Cardiac fibroblast (primary cell): ENCODE measurements at places on chromosomes 3 and 15.

DNA sequence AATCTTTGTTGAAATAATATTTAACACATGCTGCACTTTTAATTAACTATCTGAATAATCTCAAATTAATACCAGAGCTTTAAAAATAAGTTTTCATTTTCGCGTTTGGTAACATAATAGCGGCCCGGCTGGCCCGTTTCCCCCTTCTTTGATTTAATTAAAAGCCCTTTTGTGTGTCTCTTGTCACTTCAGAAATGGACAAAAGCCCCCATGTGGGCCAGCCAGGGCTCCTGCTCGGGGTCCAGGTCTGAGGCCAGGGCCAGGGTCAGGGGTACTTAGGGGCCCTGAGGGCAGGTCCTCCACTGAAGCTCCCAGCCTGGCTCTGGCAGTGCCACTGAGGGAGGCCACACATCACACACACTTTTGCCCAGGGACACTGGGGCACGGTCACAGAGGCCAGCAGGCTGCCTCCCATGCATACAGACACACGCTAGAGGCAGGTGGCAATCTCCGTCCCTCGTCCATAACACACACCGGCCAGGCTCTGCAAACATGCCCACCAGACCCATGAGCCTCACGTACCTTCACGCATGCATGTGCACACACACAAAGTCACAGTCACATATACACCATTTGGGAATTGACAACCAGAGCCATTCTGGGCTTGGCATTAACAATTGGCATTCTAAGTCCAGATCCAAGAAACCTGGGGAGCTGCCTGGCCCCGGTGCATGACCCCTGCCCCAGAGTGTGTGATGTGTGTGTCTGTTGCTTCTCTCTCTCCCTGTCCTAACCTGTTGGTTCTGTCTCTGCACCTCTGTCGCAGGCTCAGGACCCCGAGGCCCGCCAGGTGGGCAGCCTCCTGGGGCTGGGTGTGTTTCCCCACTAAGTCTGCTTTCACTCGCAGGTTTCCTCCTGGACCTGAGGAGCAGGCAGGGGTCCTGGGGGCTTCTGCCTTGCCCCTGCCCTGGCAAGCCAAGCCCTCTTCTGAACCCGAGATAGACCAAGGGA lies 38.5 kb downstream of the DNAJB8 start:
- no peak for DNase-seq

DNA sequence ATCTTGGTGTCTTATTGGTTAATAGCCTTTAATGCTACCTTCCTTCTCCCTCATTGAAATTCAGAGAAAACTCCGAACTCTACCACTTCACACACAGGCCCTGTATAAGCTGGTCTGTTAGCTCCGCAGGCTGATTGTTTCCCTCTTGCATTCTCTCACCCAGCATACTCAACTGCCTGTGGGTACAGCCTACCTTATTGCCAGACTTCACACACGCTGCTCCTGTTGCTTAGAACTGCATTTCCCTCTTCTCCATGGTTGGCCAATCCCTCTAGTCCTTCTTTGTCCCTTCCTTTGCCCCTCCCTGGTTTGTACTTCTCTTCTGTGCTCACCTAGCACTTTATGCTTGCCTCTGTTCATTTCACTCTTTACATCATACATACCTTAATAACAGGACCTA lies 92.9 kb upstream of the PRTG start:
- DNase-seq: no peak

DNA sequence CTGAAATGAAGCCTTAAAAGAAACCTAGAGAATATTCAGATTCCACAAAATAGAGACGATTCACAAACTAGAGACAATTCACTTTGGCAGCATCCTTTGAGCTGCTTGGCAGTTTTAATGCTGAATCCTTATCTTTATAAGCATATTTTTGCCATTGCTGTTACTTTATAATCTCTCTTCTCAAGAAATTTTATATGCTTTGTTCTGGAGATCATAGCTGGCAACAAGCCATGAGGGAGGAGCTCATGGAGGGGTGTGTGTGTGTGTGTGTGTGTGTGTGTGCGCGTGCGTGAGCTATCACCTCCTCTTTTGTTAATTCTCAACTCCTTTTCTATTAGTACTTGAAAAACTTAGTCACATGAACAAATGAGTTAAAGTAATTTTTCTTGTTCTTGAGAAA lies 495.0 kb upstream of the RGMA start:
- DNase-seq: no peak

- peak; percentile 45 for DNase-seq
Observed at GRCh38 chr15:42499858-42500609, 4.6 kb downstream of the SNAP23 start.

DNA sequence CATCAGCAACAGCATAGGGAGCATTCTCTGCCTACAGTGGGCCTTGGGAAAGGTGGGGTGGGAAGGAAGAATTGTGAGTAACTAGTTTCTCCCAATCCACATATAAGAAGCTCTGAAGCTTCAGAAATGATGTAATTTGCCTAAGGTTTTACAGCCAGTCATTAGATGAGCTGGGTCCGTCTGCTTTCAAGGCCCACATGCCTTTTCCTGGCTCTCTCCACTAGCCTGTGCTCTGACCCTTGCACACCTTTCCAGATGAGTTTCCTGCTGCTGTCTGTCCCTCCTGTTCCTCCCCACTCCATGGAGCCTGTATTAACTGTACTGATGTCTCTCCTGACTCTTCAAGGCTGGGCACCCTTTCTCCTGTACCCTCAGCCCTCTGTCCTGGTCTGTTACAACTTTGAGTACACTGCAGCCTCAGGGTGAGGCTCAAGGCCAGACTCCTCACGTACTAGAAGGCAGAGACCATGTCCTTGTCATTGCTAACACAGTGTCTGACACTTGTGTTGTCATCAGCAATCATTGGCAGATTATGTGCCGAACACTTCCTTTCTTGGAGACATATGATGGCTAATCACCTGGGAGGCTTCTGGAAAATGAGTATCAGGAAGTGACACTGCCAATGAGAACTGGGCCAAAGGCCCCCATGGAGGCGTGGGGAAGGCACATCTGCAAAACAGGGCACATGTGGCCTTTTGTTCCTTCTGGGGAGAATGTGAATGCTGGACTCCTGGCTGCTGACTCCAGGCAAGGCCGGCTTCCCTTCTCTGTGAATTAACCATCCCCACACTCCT lies 6.6 kb downstream of the TM6SF1 start:
- DNase-seq: no peak

- peak; percentile 95 for DNase-seq
Observed at GRCh38 chr3:24220859-24221657, 273.6 kb downstream of the THRB start.

DNA sequence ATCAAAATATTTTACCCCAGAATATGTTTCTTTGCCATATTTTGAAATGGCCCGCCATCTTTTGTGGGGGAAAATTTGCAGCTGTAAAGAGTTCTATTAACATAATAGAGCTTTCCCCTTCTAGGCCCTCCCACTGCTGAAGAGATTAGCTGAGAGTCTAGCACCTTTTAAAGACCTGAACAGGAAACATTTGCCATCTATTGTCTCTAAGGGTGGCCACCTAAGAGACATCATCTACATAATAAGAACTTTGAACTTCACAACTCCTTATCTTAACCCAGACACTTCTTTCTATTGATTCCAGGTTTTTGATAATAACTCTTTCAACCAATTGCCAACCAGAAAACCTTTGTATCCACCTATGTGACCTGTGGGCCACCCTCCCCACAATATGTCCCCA lies 54.7 kb upstream of the TRPM1 start:
- DNase-seq: no peak

DNA sequence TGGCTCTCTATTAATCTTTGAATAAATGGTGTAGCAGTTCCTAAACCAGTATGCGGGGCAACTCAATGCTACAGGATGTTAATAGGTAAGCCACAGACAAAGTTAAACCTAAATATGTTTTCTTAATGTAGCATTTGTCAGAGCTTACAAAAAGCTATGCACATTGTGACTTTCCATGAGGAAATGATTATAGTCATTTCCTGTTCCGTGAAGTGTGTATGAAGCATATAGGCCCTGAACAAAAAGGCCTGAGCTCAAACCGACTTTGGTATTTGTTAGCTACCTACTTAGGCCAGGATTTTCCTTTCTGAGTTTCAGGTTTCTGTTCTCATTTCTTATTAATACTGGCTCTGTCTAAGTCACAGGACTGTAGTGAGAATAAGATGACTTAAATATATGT lies 14.2 kb downstream of the ZNF80 start:
- peak; percentile 35 for DNase-seq

GRCh38 chr3:132549890-132550578 lies 47.0 kb upstream of the ACKR4 start:
- peak; percentile 85 for DNase-seq

GRCh38 chr3:118761291-118761606 lies 273.4 kb downstream of the IGSF11 start:
- no peak for DNase-seq

DNA sequence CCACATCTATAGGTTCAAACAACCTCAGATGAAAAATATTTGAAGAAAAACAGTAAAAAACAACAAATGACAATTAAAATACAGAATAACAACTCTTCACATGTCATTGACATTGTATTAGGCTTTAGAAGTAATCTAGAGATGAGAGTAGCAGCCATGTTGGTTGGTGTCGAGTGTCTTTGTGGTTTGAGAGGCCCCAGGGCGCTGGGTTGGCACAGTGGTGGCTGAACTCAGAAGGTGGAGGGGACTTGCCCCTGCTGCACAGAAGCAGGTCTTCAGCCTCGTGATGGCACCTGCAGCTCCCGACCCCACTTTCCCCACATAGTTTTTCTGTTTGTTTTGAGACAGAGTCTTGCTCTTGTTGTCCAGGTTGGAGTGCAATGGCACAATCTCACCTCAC lies 187.2 kb downstream of the OSBPL10 start:
- DNase-seq: no peak

DNA sequence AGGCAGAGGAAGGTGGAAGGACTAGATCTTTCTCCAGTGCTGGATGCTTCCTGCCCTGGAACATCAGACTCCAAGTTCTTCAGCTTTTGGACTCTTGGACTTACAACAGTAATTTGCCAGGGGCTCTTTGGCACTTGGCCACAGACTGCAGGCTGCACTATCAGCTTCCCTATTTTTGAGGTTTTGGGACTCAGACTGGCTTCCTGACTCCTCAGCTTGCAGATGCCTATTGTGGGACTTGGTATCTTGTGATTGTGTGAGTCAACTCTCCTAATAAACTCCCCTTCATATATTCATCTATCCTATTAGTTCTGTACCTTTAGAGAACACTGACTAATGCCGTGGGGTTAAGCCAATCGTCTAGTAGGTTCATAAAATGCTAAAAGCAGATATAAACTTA lies 8.8 kb upstream of the B3GNT5 start:
- DNase-seq: peak; percentile 73

DNA sequence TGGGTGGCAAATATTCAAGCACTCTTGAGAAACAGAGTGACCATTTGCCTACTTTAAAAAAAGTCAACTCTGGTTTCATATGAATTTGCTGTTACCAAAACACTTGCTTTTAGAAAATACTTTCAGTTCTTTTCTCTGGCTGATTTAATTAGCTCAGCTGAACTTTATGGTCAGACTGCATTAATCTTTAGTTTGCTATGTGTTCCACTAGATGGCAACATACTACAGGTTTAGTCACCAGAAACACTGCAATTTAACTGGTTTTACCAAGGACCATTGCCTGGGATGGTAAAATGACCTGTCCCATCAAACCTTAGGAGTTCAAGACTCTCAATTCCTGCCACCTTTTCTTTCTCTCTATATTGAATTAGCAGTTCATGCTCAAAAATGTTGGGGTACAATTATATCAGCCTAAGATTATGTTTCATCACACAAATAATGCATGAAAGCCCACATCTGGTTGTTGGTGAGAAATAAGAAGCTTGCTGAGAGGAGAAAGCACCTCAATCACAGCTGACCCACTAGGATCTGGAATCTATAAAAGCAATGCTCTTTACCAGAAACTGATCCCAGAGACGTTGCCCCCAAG lies 14.2 kb downstream of the EIF4E3 start:
- DNase-seq: peak; percentile 64

- DNase-seq: no peak
Observed at GRCh38 chr3:197408177-197408957, 110.0 kb upstream of the DLG1 start.

DNA sequence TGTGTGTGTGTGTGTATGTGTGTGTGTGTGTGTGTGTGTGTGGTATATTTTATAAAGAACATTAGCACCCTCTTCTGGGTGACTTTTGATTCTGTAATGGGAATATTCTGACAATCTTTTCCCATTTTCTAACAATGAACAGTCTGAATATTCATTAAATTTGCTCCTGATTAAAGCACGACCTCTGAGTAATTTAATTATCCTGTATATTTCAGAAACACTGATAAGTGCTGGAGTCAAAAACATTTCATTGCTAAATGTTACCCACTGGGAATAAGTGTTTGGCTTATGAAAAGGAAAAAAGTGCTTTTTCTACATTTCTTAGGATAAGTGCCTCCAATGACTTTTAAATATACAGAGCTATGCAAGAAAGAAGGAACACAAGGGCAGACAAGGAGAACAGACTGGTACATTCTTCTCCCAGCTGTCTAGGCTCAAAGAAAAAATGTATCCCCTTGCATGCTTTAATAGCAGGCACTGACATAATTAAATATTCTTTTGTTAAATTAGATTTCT lies 32.3 kb upstream of the SYNPR start:
- DNase-seq: no peak

DNA sequence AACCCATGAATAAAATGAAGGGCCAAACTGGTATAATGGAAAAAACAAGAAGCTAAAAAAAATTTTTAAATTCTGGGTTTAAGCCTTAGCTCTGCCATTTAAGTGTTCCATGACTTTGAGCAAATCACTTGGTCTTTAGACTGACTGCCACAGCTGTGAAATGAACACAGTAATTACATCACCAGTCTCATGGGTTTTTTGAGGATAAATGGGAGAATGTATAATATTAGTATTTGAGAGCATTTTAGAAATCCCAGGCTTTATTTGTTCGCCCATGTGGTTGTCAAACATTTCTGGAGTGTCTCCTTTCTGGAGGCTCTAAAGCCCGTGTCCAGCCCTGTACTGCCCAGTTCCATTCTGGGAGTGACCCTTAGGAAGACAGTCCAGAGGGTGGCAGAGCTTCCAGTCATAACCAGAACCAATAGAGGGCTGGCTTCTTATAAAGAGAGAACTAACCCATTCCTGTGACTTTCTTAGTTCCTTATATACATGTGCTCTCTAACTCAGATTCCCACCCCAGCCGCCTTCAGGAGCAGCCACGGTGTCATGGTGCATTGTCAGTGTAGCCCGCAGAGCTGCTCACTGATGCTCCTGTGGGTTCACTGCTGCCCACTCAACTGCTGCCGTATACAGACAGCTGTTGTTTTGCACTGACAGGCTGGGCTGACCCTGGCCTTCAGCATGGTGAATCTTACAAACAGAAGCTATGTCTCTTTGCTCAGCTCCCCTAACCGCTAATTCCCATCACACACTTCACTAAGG lies 44.7 kb downstream of the BOC start:
- DNase-seq: no peak

GRCh38 chr3:129563850-129564535 lies 21.0 kb downstream of the H1-8 start:
- DNase-seq: peak; percentile 28

DNA sequence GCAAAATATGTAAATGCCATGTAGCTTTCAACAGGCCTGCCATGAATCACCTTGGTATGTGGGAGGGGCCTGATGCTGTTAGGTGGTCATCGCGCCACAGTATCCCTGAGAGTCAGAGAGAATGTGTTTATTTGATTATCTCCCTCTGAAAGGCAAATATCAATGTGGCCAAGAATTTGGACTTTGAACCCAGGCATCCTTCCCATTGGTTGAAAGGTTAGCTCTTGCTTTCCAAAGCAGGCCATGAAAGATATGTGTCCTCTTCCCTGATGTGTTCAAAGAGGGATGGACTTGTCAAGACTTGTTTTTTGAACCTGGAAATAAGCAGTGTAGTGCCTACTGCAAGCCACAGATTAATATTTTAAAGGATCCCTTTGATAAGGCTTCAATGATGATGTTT lies 36.7 kb downstream of the SRP14 start:
- no peak for DNase-seq

- DNase-seq: peak; percentile 84
Observed at GRCh38 chr15:60865507-60865906, 363.6 kb downstream of the RORA start.
